Activated CD4-positive, alpha-beta T cell treated with anti-CD3 and anti-CD28 coated beads for 24 hours (primary cell): ENCODE measurements at places on chromosomes 7 and 10.

DNA sequence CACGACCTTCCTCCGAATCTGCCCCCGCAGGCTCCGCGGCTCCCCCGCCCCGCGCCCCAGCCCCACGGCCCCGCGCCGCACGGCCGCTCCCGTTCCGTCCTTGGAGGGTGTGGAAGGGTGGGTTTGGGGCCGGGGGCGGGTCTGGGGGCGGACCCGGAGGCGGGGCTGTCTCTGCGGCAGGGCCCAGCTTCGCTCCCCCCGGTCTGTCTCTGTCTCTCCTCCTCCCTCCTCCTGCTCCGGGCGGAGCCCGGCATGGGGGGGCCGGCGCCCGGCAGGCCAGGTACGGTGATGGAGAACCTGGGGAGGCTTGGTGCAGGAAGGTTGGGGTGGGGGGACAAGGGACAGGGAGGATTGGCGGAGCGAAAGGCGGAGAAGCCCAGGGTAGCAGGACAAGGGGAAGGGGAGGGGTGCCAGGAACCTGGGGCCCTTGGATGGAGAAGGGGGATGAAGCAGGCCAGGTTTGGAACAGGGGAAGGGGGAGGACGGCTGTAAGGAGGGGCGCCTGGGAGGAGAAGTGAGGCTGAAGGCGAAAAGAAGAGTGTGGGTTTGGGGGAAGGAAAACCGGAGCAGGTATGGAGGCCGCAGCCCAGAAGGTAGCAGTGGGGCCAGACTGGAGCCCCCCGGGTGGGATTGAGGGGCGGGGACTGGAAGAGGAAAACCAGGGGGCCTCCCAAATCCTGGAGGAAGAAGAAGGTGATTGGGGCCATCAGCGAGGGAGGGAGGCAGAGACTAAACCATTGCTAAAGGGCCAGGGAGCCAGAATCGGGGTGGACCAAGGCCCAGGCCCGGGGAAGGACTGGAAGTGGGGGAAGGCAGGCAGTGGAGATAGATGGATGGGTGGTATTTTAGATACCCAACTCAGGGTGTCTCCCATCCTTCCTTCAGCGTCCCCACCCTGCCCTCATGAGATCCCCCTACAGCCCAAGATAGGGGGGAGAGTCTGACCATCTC lies at the start of gene NYAP1:
Gene NYAP1, plus strand, starts transcription at position 206 of the 951 bp plus-strand sequence. CDS start 1,385 bp downstream, outside the sequence.
- no peak for DNase-seq

- DNase-seq: no peak
Measured at GRCh38 chr10:124624466-124624865, 119.7 kb downstream of the FAM53B start.

DNA sequence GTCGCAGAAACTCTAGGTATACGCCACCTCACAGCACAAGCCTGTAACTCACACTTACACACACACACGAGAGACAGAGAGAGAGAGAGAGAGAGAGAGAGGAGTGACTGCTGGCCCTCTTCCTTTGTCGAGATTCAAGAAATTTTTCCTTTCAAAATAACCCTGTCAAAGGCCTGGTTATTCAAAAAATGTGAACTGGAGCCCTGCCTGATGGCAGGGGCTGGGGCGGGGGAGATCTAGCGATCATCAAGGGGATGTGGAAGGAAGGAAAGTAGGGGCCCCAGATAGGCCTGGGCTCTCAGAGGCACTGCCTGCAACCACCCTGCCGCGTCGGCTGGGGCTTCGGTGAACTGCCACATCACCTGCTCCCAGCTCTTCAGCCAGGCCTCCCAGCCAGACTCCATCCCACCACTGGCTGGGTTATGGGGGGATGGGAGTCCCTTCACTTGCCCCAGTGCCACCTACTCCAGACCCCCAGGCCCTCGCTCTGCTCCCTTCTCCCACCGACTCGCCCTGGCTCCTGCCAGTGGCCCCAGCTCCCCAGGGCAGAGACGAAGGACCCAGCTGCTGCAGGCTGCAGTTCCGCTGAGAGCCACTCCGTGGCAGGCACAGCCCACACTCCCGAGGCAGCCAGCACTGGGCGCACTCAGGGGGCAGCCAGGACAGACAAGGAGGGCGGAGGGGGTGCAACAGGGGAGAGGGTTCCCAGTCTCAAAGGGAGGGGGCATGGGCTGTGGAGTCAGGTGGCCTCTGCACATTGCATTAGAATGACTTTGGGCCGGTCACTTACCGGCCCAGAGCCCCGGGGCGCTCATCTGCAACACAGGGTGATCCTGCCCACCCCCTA lies 15.3 kb downstream of the KCNH2 start:
- DNase-seq: no peak

DNA sequence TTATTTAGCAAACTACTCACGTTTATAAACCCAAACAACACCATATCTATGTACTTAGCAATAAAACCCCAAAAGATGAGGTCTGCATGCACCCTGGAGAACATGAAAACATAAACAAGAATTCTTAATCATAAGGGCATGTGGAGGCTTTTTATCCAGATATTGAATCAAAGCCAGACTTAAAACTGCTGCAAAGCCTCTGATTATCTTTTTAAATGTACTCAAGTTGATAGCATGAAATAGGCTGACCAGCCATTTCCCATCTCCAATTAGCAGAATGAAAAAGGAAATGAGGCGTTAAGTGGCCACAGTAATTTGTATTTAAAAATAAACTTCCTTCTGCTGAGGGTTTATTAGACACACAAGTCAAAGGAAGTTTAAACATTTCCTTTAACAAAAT lies 48.3 kb downstream of the ITIH5 start:
- DNase-seq: no peak

- DNase-seq: no peak
Measured at GRCh38 chr7:24307326-24307725, 23.3 kb downstream of the NPY start.

DNA sequence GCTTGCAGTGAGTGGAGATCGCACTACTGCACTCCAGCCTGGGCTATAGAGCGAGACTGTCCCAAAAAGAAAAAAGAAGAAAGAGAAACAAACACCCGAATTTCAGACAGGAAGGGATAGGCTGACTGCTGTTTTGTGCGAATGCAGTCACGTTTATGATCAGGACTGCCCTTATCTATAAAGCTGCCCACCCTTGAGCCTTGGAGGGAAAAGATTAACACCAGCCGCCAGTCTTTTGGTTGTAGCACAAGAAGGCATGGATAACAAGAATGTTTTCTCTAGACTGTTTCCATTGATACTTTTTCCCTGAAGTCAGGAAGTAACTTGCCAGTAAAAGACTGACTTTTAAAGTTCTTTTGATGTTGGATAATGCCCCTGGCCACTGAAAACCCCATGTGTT lies 314.0 kb downstream of the BICC1 start:
- DNase-seq: no peak

GRCh38 chr10:32318476-32318896 lies 28.5 kb downstream of the EPC1 start:
- DNase-seq: no peak

GRCh38 chr10:14486777-14487487 lies 156.2 kb upstream of the FRMD4A start:
- DNase-seq: no peak

DNA sequence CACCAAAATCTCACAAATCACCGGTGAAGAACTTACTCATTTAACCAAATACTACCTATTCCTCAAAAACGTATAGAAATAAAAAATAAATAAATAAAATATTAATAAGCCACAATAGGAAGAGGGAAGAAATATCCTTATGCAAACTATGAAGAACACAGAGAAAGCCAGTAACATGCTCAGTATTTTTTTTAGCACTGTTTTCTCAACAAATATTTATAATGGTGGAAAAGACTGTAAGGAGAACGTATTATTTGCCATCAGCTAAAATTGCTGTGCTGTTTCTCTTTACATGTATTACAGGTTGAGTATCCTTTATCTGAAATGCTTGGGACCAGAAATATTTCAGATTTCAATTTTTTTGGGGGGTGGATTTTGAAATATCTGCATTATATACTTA lies 21.0 kb downstream of the KIAA1217 start:
- DNase-seq: no peak

- no peak for DNase-seq
Measured at GRCh38 chr7:19104811-19105210, 12.6 kb downstream of the TWIST1 start.

GRCh38 chr10:13989616-13990015 lies 341.1 kb downstream of the FRMD4A start:
- no peak for DNase-seq

- no peak for DNase-seq
Measured at GRCh38 chr10:5512881-5513612, 11.7 kb upstream of the CALML3 start.

DNA sequence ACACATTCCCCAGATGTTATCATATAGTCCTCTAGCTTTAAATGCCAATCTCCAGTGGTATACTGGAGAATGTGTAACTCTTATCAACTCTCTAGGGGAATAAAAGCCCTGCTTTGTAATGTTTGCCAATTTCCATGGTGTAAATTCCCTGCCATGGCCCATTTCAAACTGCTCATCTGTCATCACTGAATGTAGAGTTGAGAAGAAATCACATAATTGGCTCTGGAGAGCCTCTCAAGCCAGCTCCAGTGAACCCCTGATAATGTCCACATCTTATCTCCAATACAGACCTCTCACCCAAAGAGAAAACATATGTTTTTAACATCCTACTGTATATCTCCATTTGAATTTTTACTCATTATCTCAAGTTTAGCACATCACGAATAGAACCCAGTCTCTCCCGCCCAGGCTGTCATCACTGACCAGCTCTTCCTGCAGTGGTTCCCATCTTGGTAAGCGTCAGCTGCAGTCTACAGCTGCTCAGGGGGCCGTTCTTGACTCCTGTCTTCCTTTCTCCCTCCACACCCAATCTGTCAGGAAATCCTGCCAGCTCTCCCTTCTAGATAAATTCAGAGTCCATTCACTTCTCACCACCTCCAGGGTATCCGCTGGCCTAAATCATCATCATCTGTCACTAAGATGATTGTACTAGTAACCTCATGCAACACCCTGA lies 332.4 kb downstream of the FRMD4A start:
- no peak for DNase-seq

GRCh38 chr7:158281441-158281840 lies 306.2 kb downstream of the PTPRN2 start:
- no peak for DNase-seq

DNA sequence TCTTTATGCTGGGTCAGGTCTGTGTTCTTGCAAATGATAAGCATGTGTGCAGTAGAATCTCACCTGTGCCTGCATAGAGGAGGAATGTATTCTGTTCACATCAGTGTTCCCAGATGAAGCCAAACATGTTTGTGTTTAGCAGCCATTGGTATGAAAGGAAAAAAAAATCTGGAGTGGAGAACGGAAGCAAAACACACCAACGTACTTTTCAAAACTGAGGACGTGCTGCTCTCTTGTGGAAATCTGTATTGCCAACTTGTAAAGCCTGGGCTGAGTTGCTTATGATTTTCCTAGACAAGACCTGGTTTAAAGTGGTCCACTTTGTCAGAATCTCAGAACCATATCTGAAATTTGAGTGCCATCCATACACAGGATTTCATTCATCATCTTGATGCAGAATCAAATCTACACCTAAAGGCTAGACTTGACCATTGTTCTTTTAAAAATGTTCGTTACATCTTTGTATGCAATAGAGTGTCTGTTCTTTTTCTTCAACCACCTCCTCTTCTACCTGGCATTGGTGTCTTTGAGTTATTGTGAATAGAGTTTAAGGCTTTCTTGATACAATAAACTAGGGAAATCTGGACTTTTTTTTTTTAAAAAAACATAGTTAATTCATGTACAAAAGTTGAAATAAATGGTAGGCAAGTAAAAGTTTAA lies 367.7 kb downstream of the PHF14 start:
- DNase-seq: no peak

- no peak for DNase-seq
Measured at GRCh38 chr10:29643771-29644501, 9.2 kb upstream of the SVIL start.

GRCh38 chr10:48555310-48556042 lies 49.4 kb downstream of the ARHGAP22 start:
- no peak for DNase-seq

DNA sequence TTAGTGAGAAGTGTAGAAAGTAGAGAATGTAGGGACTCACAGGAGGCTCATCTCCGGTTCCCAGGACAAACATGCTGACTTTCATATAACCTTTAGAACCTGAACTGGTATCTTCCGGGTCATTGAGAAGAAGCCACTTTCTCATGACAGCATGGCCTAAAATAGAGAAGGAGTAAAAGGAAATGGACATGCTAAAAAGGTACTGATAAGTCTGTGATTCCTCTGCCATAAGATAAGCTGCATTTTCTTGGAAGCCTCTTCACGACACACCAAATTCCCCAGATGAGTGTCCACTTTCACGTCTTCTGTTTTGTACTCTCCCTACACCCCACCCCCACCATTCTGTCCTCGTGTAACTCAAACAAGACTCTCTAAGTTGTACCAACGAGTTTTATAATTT lies 79.9 kb downstream of the MYOF start:
- no peak for DNase-seq

DNA sequence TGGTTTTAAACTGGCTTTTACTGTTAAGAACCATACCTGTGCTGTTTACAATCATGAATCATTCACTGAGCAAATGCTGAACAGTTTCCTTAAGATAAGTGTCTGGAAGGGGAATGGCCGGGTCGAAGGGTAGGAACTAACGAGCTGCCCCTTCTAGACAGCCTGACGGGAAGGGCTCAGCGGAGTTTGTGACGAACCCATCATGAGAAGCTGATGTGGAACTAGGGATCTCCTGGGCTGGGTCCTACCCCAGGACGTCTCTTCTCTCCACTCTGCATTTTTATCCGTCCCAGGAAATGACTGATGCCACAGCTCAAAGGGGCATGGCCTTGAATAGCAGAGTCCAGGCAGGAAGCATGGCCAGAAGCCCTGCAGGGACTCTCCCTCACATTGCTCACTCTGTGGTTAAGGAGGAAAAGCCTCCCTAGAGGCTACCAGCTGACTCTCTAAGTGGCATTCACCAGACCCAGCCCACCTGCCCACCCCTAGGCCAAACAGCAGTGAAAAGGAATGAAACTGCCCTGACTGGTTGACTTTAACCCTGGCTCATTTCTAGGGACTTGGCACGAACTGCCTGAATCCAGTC lies 112.0 kb downstream of the PFKFB3 start:
- DNase-seq: no peak

DNA sequence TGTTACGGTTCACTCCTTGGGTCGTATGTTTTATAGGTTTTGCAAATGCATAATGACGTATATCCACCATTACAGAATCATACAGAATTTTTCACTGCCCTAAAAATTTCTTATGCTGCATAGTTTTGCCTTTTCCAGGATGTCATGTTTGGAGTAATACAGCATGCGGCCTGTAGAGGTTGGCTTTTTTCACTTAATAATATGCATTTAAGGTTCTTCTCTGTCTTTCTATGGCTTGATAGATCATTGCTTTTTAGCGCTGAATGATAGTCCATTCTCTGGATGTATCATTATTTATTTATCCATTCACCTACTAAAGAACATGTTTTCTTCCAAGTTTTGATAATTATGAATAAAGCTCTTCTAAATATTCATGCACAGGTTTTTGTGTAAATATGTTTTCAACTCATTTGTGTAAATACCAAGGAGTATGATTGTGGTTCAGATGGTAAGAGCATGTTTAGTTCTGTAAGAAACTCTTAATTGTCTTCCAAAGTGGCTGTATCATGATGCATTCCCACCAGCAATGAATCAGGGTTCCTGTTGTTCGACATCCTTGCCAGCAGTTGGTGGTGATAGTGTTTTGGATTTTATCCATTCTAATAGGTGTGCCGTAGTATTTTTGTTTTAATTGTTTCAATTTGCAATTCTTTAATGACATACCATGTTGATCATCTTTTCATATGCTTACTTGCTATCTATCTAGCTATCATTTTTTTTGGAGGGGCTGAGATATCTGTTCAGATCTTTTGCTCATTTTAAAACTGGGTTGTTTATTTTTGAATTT lies 531.2 kb upstream of the GHITM start:
- DNase-seq: no peak

GRCh38 chr10:6299743-6300105 lies 97.0 kb downstream of the PFKFB3 start:
- DNase-seq: no peak

GRCh38 chr7:56537952-56538351 lies 421.7 kb upstream of the NUPR2 start:
- DNase-seq: no peak
